ENCODE measurements at places on chromosomes 4 and X. TPM values are rescaled to one million over a fixed set of nuclear protein-coding genes. Genes with fewer than 3 reads are reported as not detected.

DNA sequence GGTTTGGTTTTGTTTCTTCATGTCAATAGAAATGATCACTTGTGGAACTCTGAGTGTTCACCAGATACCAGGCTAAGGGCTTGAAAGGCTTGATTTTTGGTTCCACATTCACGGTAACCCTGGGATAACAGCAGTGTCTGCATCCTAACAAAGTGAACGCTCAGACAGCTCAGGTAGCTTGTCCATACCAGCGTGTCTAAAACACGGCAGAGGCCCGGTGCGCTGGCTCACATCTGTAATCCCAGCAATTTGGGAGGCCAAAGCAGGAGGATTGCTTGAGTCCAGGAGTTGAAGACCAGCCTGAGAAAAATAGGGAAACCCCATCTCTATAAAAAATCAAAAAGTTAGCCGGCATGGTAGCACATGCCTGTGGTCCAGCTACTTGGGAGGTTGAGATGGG is 49.0 kb downstream of the HTRA3 start:
- H3K27me3 ChIP-seq, result no peaks in the 10 kb centered on the region
- no peak overlapping the region for H3K4me3 ChIP-seq
- DNase-seq, result no peak
- no peaks in the 10 kb centered on the region for H3K36me3 ChIP-seq
- no peak overlapping the region for H3K27ac ChIP-seq
- H3K4me1 ChIP-seq, result peaks cover 9% of the 10 kb centered on the region

DNA sequence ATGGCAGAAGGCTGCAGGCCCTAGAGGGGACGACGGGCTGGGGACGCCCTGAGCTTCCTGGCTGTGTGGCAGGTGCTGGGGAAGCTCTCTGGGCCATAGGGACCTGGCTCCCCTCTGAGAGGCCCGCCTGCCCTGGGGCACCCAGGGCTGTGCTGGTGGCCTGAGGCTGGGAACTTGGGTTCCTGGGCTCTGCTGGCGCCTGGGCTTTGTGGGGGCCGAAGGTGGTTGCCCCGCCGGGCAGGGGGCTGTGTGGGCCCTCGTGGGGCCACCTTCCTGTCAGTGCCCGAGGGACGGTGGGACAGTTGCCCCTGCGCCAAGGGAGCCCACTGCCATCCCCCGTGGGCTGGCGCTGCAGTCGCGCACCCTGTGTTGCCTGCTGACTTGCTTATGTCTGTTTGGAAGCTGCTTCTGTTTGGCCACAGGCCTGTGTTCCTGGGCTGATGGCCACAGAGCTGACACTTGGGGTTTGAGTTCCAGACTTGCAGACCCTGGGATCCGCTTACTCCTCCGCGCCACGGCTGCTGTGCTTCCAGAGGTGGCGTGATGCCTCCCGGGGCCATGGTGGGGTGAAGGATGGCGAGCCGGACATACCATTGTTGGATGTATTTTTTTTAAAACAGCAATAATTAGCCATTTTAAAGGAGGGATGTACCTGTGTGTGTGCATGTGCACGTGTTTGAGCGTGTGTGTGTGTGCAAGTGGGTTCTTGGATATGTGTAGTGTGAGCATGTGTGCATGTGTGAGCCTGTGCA is 8.5 kb downstream of the NAT8L start:
- no peaks in the 10 kb centered on the region for H3K36me3 ChIP-seq
- no peaks in the 10 kb centered on the region for H3K4me1 ChIP-seq
- no peak overlapping the region for H3K27ac ChIP-seq
- DNase-seq, result no peak
- H3K4me3 ChIP-seq, result no peak overlapping the region
- H3K27me3 ChIP-seq, result no peaks in the 10 kb centered on the region

DNA sequence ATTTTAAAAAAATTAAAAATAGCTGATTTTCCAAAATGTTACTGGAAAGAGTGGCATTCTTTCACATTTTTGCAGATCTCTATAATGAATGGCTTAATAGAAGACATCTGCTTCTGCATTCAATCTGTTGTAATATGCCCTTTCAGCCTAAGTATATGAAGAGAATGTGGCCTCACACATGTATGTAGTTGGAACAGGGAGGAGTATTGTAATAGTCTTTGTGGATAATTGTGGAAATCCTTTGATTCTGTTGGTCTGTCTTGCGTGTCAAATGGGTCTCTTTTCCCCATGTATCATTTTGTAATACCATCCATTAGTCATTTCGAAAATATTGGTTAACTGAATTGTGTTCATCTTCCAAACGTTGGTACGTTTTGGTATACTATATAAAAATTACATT is 11.6 kb downstream of the TXLNG start:
- no peak overlapping the region for H3K4me3 ChIP-seq
- H3K27me3 ChIP-seq, result no peaks in the 10 kb centered on the region
- no peaks in the 10 kb centered on the region for H3K4me1 ChIP-seq
- no peak overlapping the region for H3K27ac ChIP-seq
- H3K36me3 ChIP-seq, result peaks cover 4% of the 10 kb centered on the region

DNA sequence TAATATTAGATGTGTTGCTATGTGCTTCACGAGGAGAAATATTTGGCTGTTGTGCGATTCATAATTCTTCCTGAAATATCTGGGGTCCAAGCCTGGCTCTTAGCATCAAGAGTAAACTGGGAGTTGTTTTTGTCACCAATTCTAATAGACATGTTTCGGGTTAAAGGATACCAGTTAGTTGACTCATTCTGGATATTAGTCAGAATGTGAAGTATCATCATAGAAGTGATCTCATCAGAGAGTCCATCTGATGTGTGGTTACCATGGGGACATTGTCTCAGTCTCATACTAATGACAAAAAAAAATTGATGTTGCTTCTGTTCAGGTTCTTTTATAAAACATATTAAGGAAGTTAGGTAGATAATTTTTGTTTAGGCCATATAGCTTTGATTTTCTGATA is 57.2 kb upstream of the MTMR1 start:
- H3K27ac ChIP-seq, result no peak overlapping the region
- no peaks in the 10 kb centered on the region for H3K4me1 ChIP-seq
- no peaks in the 10 kb centered on the region for H3K36me3 ChIP-seq
- H3K4me3 ChIP-seq, result no peak overlapping the region
- H3K27me3 ChIP-seq, result no peaks in the 10 kb centered on the region
- DNase-seq, result no peak

- no peak for DNase-seq
- no peaks in the 10 kb centered on the region for H3K27me3 ChIP-seq
- H3K4me1 ChIP-seq, result no peaks in the 10 kb centered on the region
- H3K4me3 ChIP-seq, result no peak overlapping the region
- no peak overlapping the region for H3K27ac ChIP-seq
Measured at GRCh38 chrX:107805179-107805578, 20.5 kb upstream of the MID2 start.

GRCh38 chr4:140690093-140690492 is 66.1 kb downstream of the TBC1D9 start:
- H3K4me3 ChIP-seq, result no peak overlapping the region
- no peak for DNase-seq
- no peaks in the 10 kb centered on the region for H3K4me1 ChIP-seq
- H3K27me3 ChIP-seq, result peaks cover 56% of the 10 kb centered on the region
- H3K27ac ChIP-seq, result no peak overlapping the region
- H3K36me3 ChIP-seq, result no peaks in the 10 kb centered on the region

DNA sequence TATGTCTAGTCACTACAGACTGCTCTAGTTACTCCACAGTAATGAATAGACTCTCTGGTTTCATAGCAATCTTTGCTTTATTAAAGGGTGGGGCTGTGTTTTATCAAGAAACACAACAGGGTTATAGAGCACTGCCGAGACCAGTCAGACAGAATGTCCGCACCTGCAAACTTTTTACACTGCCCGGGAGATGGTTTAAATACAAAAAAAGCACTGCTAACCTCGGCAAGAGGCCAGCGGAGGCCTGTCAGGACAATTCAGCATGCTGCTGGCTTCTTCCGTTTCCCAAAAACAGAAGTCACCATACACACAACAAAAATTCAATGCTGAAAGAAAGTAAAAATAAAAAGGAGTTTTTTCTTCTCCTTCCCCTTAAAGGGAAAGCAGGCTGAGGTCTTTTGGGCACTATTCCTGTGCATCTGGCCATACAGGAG is 67.4 kb downstream of the IRF2 start:
- H3K4me3 ChIP-seq, result no peak overlapping the region
- DNase-seq, result no peak
- peaks cover 27% of the 10 kb centered on the region for H3K4me1 ChIP-seq
- peak overlapping the region; percentile 21 for H3K27ac ChIP-seq
- H3K27me3 ChIP-seq, result no peaks in the 10 kb centered on the region

DNA sequence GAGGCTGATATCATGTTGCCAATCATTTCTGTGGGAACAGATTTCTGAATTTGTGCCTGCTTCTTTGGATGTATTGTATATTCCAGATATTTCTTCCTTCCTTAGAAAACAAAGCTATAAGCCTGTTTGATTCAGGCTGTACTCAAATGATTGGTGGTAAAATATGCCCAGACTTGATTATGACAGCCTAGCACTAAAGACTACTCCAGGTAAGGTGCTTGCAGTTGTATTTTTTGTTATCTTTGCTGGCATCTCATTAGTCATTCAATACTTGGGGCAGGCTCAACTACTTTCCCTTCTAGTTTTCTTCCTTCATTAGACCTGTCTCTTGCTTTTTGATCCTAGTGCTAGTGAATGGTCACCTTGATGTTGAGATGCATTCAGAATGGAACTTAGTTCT is 90.6 kb downstream of the ZNF518B start:
- no peaks in the 10 kb centered on the region for H3K27me3 ChIP-seq
- no peaks in the 10 kb centered on the region for H3K36me3 ChIP-seq
- no peak overlapping the region for H3K4me3 ChIP-seq
- no peak for DNase-seq

DNA sequence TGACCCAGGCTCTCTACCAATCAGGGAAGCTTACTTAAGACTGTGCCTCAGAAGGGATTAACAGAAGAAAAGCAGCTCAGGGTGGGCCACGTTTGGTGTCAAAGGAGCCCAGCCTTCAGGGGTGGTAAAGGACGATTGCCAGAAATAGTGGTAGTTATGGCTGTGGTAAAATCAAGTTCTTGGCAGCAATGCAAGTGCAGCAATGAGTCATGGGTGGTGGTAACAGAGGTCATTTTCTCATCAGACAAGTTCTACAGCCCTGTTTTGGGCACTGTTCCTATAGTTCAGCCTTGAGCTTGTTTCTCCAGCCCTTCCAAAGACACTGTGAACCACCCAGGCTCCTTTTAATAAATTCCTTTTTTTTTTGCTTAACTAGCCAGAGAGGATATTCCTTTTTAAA is 120.3 kb downstream of the EFHC2 start:
- no peak overlapping the region for H3K27ac ChIP-seq
- H3K4me1 ChIP-seq, result no peaks in the 10 kb centered on the region
- H3K36me3 ChIP-seq, result no peaks in the 10 kb centered on the region
- H3K27me3 ChIP-seq, result no peaks in the 10 kb centered on the region
- DNase-seq, result no peak
- H3K4me3 ChIP-seq, result no peak overlapping the region

- peak overlapping the region; percentile 50 for H3K27ac ChIP-seq
- no peak for DNase-seq
- no peaks in the 10 kb centered on the region for H3K4me1 ChIP-seq
- H3K36me3 ChIP-seq, result peaks cover 9% of the 10 kb centered on the region
- H3K27me3 ChIP-seq, result no peaks in the 10 kb centered on the region
Measured at GRCh38 chrX:24080704-24081103, 25.9 kb downstream of the EIF2S3 start.

GRCh38 chr4:2300431-2301224 is 38.7 kb upstream of the MXD4 start:
- H3K36me3 ChIP-seq, result no peaks in the 10 kb centered on the region
- H3K27me3 ChIP-seq, result no peaks in the 10 kb centered on the region
- H3K4me1 ChIP-seq, result no peaks in the 10 kb centered on the region
- no peak for DNase-seq

DNA sequence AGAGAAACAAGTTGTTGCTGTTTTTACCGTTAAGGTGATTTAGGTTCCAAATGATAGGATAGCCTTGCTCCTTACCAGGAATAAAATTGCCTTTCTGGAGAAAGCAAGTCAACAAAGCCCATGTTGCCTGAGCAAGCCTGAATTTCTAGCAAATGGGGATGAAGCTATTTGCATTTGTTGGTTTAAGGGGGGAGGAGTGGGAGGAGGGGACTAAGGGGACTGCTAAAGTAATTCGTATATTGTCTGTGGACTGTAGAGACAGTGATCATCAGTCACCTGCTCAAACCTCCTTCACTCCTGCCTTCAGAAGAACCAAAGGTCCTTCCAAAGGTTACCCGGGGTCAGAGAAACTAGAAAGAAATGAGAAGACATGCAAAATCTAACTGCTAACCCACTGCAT is 65.8 kb downstream of the SCML2 start:
- peaks cover 53% of the 10 kb centered on the region for H3K4me1 ChIP-seq
- peak; percentile 25 for DNase-seq
- H3K4me3 ChIP-seq, result peak overlapping the region; percentile 33
- H3K27ac ChIP-seq, result no peak overlapping the region
- no peaks in the 10 kb centered on the region for H3K27me3 ChIP-seq

- peaks cover 7% of the 10 kb centered on the region for H3K36me3 ChIP-seq
- peak; percentile 30 for DNase-seq
- no peak overlapping the region for H3K27ac ChIP-seq
- H3K4me3 ChIP-seq, result no peak overlapping the region
- peaks cover 18% of the 10 kb centered on the region for H3K4me1 ChIP-seq
Measured at GRCh38 chr4:112840061-112840460, 203.1 kb downstream of the LARP7 start.

EXOC1L gene
- total RNA-seq, result not detected

ETDA gene
- not detected for total RNA-seq

RS1 gene
- not detected for total RNA-seq

ZDHHC15 gene
- 4.3 TPM for total RNA-seq

SH3RF1 gene
- total RNA-seq, result 22.9 TPM

OPHN1 gene
- total RNA-seq, result 3.8 TPM

ATP1B4 gene
- total RNA-seq, result not detected
